Activated T-helper 2 cell treated with anti-CD3 and anti-CD28 coated beads, Interferon-gamma antibody, Interleukin-2, Interleukin-4, amounts not matched to agents 10 μg/mL and 5 μg/mL and 100 μg/mL, durations not matched to agents 14 hours and 24 hours and 36 hours (primary cell): ENCODE measurements at places on chromosomes 2 and 18. TPM values are rescaled to one million over a fixed set of nuclear protein-coding genes. Genes with fewer than 3 reads are reported as not detected.

DNA sequence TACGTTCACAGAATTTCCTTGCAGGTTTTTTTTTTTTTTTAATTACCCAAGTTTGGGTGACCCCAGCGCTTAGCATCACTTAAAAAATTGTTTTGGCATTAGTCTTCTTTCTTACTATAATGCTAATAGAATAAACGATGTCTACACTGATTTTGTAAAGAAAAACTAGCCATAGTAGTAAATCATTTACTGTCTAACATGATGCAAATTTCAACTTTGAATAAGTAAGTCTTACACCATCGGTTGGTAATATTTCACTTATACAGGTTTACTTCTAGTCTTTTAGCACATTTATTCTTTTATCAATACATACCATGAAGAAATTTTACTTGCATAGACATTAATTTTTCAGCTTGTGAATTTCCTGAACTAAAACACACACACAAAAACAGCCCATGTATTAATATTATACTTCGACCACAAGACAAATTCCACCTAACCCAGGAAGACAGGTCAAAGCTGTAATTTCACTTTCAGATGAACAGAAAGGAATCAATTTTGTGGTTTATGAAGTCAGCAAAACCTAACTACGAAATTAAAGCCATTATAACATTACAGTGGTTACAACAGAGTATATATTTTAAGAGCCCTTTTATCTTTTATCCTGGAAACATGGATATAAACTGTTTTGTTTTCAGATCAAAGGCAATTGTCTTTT is 1.9 kb downstream of the YES1 start:
- DNase-seq: no peak

- DNase-seq: no peak
These were observed 10.5 kb downstream of the CAPN10 start for GRCh38 chr2:240597054-240597418.

DNA sequence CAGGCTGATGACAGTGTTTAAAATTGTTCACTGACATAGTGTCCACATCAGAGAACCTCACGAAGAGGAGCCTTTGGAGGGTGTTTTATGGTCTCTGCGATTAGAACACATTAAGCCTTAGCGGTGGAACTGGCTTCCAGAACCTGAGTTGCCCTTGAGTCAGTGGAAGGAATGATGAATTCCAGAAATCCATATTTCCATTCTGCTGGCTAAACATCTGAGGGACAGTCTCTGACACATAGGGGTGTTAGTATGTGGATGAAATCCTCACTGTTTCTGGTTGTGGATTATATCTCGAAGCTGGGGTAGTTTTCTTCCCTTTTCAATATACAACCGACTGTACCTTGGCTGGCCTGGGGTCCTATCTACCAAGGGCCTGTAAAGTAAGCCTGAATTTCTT is 4.0 kb downstream of the CASP10 start:
- no peak for DNase-seq

DNA sequence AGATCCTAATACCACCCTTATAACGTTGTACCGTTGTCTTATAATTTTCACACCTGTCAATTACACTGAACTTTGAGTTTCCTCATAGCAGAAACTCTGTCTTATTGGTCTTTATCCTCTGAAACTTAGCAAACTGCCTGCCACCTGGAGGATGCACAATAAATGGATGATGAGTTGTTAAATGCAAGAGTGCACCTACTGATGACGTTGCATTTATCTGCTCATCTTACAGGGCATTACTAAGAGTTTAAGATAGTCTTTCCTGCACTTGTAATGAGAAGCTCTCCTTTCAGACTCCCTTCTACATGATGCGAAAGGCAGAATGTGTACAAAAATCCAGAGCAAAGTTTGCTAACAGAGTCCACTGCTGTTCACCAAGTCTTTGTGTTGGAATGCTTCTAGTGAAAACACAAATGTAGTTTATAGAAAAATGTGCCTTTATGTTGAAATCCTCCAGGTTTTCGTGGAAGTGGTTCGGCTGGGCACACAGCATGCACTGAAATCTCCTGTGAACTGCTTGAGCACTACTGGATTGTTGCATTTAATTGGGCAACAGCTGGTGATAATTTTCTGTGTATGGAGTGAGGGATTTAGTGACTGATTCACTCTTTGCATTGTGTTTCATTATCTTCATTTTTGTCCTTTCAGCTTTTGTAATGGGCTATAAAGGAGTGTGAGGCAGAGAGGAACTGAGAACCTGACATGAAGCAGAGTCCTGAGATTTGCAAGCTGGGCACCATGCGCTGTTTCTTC is 665.8 kb upstream of the ID2 start:
- no peak for DNase-seq

GRCh38 chr2:20443276-20443920 is 3.5 kb upstream of the RHOB start:
- no peak for DNase-seq

- no peak for DNase-seq
These were observed 165.2 kb downstream of the TMEM200C start for GRCh38 chr18:5729983-5730699.

DNA sequence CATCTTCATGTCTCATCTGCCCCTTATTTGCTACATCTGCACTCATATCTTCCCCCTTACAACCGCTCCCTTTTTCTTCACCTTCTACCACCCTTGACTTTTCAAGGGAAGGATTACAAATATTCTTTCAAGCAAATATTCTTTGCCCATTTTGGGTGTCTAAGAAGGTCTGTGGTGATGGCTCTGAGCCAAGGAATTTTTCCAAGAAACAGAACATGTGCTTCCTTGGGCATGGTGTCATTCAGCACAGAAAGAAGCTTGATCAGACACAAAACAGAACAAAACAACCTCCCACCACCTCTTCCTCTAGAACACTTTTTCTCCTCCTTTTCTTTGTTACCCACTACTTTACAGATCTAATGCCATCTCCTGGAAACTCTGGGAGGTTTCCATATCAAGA is 313.7 kb downstream of the SATB2 start:
- no peak for DNase-seq

Gene TACR1
- not detected in 2 replicates for total RNA-seq

Gene DDX1
- 100.0 and 111 TPM in 2 replicates for total RNA-seq

Gene ALK
- total RNA-seq: not detected in 2 replicates
